ENCODE measurements at places on chromosomes 6 and 20. TPM values are rescaled to one million over a fixed set of nuclear protein-coding genes. Genes with fewer than 3 reads are reported as not detected.

DNA sequence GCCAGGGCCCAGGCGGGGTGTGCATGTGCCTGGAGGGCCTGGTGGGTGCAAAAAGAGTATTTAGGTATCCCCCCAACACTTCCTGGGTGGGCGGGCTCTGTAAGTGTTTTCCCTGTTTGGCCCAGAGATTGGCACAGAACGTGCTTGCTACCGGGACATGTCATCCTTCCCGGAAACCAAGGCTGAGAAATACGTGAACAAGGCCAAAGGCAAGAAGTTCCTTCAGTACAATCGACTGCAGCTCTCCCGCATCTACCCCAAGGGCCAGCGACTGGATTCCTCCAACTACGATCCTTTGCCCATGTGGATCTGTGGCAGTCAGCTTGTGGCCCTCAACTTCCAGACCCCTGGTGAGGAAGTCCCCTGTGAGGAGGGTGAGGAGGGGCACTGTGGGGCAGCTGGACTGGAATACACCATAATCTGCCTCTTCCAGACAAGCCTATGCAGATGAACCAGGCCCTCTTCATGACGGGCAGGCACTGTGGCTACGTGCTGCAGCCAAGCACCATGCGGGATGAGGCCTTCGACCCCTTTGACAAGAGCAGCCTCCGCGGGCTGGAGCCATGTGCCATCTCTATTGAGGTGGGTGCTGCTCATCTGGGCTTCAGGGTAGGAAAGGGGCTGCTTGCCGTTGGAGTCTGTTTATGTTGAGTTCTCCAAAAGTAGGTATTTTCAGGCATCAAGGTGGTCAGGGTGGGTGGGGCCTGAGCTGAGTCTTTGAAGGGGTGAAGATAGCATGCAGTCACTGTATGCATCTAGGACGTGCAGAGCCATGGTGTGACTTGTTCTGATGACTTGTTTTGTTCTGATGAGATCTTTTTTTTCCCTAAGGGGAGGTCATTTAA is 35.2 kb downstream of the PLCG1 start:
- no peak overlapping the region for H3K4me3 ChIP-seq
- H3K36me3 ChIP-seq: peaks cover 10% of the 10 kb centered on the region

The CDSN gene
- not detected for total RNA-seq

The HLA-C gene
- 128 TPM for total RNA-seq

DNA sequence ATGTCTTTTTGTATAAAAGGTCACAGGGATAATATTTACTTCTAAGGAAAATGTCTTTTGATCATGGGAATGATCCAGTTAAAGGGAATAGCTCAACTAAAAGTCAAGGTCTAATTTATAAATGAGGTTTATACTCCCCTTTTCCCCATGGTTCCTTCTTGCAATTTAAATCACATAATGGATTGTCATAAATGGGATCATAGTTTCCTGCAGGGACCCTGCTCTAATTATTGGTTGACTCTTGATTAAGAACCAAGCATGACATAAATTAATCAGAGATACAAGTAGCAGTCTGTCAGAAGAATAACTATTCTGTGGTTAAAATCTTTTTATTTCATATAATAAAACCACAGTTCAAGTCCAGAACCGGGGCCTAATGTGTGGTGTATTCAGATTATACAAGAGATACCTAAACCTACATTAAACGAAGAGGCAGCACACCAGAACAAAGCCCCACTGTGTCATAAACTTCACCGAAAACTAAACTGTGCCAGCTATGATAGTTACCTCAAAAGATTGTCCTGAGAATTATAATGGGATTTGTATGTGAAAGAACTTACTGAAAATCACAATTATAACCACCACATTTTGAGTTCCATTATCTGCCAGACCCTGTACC is 43.0 kb upstream of the CD83 start:
- H3K27me3 ChIP-seq: no peaks in the 10 kb centered on the region
- H3K36me3 ChIP-seq: no peaks in the 10 kb centered on the region
- H3K4me3 ChIP-seq: peak overlapping the region; percentile 60
- H3K4me1 ChIP-seq: peaks cover 10% of the 10 kb centered on the region
- DNase-seq: no peak

Measured in esophagus squamous epithelium (tissue), 5 donors.